ENCODE measurements at places on chromosomes 16 and 17.

- no peak for DNase-seq
These were observed 60.1 kb upstream of the DYNLRB2 start for GRCh38 chr16:80480664-80481063.

DNA sequence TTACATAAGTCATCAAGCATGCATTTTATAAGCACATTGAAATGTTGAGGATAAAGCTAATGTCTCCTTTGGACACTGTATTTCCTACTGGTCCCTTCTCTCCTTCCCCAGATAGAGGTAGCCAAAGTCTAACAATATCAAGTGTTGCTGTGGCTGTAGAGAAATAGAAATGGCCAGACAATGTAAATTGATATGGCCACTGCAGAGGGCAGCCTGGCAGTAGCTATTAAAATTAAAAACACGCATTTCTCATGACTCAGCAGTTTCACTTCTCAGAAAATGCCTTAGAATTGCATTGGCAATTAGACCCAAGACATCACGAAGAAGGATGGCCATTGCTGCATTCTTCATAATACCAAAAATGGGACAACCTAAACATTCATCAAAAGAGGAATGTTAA is 46.8 kb upstream of the MRTFB start:
- DNase-seq, result no peak

DNA sequence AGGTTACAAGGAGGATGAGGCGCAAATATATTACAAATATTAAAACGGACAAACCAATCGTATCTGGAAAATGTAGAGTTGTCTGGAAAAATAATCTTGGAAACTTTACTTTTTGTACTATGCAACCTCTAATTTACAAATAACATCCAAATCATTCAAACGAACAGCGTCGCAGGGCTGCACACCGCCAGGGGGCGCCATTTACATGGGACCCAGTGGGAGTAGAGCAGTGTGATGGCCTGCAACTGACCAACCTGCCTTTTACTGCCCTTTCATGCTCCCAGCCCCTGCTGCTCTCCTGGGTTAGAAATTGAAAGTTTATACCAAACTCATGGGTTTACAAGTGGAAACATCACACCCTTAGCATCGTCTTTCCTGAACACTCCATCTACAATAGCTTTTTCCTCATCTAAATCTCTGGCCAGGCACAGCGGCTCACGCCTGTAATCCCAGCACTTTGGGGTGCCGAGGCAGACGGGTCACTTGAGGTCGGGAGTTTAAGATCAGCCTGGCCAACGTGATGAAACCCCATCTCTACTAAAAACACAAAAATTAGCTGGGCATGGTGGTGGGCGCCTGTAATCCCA is 10.0 kb downstream of the PITPNC1 start:
- no peak for DNase-seq

- DNase-seq, result no peak
These were observed 289.2 kb downstream of the PHKB start for GRCh38 chr16:47750371-47750770.

GRCh38 chr17:31854672-31855071 is 4.4 kb downstream of the COPRS start:
- DNase-seq, result no peak

DNA sequence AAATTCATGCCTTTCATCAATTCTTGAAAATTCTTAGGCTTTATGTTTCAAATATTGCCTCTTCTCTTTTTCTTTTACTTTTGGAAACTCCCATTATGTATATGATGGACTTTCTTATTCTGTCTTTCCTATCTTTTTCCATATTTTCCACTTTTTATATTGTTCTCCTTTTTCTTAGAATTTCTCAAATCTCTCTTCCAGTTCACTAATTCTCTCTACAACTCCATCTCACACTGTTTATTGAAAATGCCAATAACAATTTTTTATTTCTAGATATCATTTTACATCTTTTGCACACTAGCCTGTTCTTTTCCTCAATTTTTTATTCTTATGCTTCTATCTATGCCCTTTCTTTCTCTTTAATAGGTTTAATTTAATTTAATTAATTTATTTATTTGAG is 43.8 kb upstream of the EFCAB3 start:
- DNase-seq, result no peak

DNA sequence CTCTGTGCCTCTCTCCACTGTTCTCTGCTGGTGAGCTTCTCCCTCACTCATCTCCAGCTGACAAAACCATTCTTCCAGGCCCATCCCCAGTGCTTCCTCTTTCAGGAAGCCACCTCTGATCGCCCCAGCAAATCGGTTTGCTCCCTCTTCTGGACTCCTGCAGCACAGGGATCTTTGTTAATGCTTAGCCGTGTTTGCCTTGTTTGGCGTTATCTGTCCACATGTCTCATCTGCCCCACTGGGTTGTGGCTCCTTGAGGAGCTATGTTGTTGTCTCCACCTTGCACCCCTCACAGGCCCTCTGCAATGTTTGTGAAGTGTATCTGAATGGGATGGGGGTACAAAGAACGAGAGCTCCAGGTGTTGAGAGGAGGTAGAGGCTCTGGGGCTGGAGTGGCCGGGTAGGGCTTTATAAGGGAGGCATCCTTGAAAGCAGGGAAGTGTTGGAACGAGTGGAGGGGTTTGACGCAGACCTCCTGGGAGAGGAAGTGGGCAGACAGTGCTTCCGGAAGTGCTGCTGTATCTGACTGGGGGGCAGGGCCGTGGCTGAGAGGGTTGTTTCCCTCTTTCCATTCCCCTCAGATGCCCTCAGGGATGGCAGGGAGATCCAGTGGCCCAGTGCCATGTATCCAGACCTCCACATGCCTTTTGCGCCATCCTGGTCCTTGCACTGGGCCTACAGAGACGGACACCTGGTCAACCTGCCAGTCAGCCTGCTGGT is 27.8 kb downstream of the CASKIN2 start:
- DNase-seq, result no peak

All from right renal pelvis (tissue), 4 donors.